ENCODE measurements at places on chromosomes 5 and 9.

GRCh38 chr5:58983526-58984452 lies 400.9 kb downstream of the RAB3C start:
- DNase-seq = no peak

DNA sequence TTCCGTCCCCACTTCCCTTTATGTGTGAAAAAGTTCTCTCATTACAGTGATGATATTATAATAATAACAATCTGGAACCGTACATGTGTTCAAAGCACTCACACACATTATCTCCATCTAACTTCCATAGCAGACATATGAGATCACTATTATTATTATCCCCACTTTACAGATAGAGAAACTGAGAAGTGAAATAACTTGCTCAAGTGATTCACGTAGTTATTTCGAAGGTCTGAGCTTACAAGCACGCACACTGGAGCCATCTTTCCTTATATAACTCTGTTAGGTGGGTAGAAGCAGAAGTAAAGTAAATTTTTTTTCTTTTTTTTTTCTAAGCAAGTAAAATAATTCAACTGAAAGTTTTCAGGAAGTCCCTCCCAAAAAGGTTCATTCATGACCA lies 62.9 kb upstream of the PTGER4 start:
- DNase-seq = no peak

- DNase-seq = no peak
These were observed 11.5 kb downstream of the CXXC5 start for GRCh38 chr5:139659695-139660101.

DNA sequence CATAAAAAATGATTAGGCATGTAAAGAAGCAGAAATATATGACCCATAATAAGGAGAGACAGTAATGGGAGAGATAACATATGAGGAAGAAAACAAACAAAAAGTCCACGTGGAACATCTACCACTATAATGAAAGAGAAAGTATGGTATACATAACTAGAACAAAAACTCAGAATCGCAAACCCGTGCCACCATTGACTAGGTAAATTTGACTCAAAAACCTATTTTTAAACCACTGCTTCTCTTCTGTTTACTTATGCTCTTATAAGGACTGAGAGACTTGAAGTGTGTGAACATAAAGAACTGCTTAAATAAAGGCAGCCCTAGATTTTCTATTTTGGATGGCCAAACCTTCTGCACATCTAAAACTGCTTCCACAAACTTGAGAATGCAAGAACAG lies 330.7 kb downstream of the CAAP1 start:
- DNase-seq = no peak

- peak; percentile 46 for DNase-seq
These were observed 94.9 kb upstream of the RANBP3L start for GRCh38 chr5:36396640-36397039.

DNA sequence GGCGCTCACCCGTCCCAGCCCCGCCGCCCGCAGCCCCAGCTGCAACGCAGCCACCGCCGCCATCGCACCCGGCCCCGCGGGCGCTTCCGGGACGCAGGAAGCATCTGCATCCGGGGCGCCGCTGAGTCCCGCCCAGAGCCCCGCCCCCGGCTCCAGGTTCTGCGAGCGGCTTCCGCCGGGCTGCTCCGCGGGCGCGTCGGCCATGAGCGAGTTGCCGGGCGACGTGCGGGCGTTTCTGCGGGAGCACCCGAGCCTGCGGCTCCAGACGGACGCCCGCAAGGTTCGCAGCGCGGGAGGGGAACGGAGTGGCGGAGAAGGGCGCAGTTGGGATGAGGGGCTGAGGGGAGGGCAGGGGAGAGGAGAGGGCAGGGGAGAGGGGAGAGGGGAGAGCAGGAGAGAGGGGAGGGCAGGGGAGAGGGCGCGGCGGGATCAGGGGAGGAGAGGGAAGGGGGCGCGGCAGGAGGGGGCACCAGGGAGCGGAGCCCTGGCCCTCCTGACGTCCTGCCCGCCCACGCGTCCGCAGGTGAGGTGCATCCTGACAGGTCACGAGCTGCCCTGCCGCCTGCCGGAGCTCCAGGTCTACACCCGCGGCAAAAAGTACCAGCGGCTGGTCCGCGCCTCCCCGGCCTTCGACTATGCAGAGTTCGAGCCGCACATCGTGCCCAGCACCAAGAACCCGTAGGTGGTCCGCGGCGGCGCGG lies at the start of the genes SURF1 and SURF2:
Gene SURF1 (minus strand): TSS at position 97 of the 701 bp plus-strand sequence. CDS start 34 bp downstream, at position 63.
Gene SURF2 (plus strand): TSS at position 160 of the 701 bp plus-strand sequence. CDS start 43 bp downstream, at position 203.
- DNase-seq = peak; percentile 75

GRCh38 chr5:59769041-59769360 lies 124.5 kb downstream of the PDE4D start:
- DNase-seq = no peak

DNA sequence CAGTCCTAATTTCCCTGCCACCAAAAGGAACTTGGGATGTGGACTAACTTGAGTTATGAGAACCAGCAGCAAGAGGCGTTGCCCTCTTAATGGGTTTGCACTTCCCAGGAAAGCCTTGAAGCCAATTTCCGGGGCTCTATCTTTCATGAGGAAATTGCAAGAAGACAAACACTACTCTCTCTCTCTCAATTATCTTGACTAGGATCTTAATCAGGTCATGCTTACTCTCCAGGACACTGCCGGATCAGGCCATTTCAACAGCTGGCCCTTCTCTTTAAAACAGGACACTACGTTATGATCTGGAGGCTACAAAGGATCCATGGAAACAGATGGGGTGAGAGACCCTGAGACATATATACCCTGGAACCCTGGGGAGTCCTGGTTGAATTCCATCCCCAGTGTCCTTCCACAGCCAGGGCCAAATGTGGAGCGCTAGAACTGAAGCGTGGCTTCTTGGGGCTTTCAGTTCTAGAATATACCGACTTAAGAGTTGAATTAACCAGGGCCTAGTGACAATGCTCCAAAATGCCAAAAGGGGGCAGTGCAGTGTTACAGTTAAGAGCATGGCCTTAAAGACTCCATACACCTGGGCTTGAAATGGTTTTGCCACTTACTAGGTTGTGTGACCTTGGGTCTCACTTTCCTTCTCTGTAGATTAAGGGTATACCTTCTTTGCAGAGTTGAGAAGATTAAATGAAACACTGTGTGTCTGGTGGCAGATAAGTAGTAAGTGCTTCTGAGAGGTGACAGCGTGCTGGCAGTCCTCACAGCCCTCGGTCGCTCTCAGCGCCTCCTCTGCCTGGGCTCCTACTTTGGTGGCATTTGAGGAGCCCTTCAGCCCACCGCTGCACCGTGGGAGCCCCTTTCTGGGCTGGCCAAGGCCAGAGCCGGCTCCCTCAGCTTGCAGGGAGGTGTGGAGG lies 21.1 kb downstream of the FAM219A start:
- peak; percentile 57 for DNase-seq

- peak; percentile 57 for DNase-seq
These were observed 11.7 kb upstream of the OR13D1 start for GRCh38 chr9:104682642-104683041.

GRCh38 chr5:143892271-143892670 lies 80.3 kb downstream of the HMHB1 start:
- DNase-seq = no peak

GRCh38 chr5:61252643-61252925 lies 79.5 kb upstream of the ZSWIM6 start:
- DNase-seq = no peak

DNA sequence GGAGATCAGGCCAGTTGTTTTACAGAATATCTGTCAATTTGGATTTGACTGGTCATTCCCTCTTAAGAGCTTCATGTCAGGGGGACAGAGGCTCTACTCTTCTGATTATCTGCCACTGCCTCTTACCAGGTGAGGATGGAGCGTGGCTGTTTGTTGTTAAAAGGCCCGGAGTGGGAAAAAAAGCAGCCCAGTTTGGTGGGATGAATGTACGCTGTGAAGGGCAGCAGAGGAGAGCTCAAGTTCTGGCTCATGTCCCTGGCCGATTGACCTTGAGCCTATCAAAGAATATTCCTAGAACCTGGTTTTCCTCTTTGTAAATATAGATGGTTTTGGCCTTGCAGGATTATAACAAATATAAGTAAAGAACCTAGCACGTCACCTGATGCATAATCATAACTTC lies 16.3 kb upstream of the SHB start:
- DNase-seq = no peak

- DNase-seq = peak; percentile 80
These were observed 572.6 kb upstream of the CLINT1 start for GRCh38 chr5:158431369-158432029.

Measured in HCEC 1CT (cell line).